Endothelial cell (in vitro differentiated cells): ENCODE measurements at places on chromosomes 2 and 18.

DNA sequence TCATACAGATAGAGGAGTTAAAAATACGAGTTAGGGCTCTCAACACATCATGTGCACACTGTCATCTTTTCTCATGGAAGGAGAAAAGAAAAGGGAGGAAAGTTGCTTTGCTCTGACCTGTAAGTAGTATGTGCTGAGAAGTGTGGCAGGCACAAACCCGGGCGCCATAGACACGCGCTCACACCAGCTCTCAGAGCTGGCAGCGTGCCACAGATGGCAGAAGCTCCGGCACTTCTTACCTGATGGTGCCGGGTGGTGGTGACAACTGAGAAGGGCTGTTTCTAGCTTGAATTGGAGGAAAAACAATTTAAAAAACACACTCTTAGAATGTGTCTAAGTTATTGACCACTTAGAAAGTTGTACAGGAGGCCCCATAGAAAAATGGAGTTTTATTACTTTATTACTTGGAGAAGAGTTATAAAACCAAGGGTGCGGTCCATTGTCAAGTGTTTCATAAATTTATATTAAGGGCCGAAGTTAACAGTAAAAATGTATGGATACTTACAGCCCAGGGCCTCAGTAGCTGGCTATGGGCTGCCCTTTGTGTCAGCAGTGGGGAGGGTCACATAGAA, 92.2 kb downstream of the DPP4 start:
- peaks cover 2% of the 10 kb centered on the region for H3K27me3 ChIP-seq
- no peak overlapping the region for H3K4me3 ChIP-seq
- DNase-seq, result no peak
- H3K27ac ChIP-seq, result no peak overlapping the region
- H3K4me1 ChIP-seq, result no peaks in the 10 kb centered on the region

DNA sequence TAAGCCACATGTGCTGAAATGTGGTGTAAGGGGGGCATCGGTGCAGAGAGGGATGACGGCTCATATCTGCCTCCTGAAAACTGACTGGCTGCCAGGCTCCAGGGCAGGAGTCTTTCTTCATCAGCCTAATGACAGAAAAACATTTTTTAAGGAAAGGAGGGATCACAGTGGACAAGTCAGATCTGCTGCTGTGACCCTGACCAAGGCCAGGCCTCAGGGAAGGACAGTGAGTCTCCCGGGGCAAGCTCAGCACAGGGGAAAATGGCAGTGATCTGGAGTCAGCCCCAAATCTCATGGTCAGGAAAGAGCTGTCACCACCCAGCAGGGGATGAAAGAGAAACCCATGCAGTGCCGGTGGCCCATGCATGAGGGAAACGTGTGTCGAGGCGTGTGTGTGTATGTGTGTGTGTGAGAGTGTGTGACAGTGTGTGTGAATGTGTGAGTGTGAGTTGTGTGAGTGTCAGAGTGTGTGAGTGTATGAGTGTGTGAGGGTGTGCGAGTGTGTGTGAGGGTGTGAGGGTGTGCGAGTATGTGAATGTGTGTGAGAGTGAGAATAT, 134.5 kb downstream of the INHBB start:
- DNase-seq, result no peak
- no peak overlapping the region for H3K4me3 ChIP-seq
- peaks cover 4% of the 10 kb centered on the region for H3K36me3 ChIP-seq
- H3K27ac ChIP-seq, result no peak overlapping the region

- no peak overlapping the region for H3K27ac ChIP-seq
- no peak overlapping the region for H3K4me3 ChIP-seq
- peaks cover 11% of the 10 kb centered on the region for H3K4me1 ChIP-seq
- no peaks in the 10 kb centered on the region for H3K27me3 ChIP-seq
- no peaks in the 10 kb centered on the region for H3K36me3 ChIP-seq
Observed at GRCh38 chr2:37880551-37880950, 44.5 kb upstream of the RMDN2 start.

- no peak overlapping the region for H3K4me3 ChIP-seq
- peaks cover 7% of the 10 kb centered on the region for H3K4me1 ChIP-seq
- H3K36me3 ChIP-seq, result peaks cover 16% of the 10 kb centered on the region
- no peak overlapping the region for H3K27ac ChIP-seq
- no peak for DNase-seq
Observed at GRCh38 chr18:12015416-12016062, 34.2 kb downstream of the IMPA2 start.

DNA sequence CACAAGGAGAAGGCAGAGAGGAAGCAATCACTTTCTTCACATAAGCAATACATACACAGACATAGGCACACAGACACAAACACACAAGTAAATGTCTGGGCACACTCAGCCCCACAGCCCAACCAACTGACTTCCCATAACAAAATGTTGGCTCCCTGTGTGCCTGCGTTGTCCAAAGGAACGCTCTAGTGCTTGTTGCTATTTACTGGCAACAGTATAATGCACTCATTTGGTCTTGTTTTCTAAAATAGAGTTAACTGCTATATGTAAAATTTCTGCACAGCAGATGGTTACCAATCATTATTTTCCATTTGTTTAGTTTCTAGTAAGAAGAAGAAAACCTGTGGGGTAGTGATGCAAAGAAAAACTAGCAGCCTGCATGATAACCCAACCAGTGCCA, 16.5 kb downstream of the FIGN start:
- DNase-seq, result no peak
- H3K36me3 ChIP-seq, result no peaks in the 10 kb centered on the region
- H3K27me3 ChIP-seq, result no peaks in the 10 kb centered on the region
- peaks cover 4% of the 10 kb centered on the region for H3K4me1 ChIP-seq
